Activated CD4-positive, CD25-positive, alpha-beta regulatory T cell treated with anti-CD3 and anti-CD28 coated beads, Interleukin-2, amount 50 U/mL, for 24 hours (primary cell): ENCODE measurements at places on chromosomes 2 and 18.

GRCh38 chr2:117523711-117524238, 290.7 kb upstream of the DDX18 start:
- no peak for ATAC-seq

GRCh38 chr18:63831080-63831788, 56.0 kb downstream of the SERPINB7 start:
- ATAC-seq = peak; percentile 17

DNA sequence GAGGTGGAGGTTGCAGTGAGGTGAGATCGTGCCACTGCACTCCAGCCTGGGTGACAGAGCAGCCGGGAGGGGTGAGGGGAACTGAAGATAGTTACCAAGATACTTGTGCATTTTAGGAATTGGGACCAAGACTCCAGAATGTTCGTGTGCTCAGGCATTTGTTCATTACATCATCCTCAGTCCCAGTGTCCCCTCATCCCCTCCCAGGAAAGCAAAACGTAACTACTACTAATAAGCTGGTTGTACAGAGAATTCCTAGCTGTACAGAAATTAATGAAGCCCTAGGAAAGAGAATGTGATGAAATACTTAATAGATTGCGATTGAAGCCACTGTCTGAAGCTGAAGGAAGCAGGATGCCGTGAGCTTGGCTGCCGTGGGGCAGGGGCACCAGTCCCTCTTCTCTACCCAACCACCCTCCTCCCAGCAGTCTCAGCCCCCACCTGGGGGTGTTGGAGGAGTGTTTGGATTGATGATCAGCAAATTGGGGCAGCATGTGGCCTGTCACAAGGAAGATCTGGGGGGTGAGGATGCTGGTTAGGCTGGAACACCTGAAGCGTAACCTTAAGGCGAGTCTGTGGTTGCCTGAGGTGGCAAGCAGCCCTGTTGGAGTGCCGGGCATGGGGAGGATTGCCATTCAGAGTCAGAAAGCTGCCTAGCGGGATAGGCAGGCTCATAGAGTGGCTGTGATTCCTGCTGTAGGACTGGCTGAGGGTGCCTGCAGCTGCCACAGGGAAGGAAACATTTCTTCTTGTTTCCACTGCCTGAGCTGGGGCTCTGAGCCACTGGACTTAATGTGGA, 140.9 kb downstream of the SH3RF3 start:
- ATAC-seq = no peak

DNA sequence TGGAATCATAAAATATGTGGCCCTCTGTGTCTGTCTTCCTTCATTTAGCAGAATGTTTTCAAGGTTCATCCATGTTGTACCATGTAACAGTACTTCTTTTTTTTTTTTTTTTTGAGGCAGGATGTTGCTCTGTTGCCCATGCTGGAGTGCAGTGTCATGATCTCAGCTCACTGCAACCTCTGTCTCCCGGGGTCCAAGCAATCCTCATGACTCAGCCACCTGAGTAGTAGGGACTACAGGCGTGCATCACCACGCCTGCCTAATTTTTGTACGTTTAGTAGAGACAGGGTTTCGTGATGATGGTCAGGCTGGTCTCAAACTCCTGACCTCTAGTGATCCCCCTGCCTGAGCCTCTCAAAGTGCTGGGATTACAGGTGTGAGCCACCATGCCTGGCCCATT, 31.2 kb downstream of the RAB1A start:
- ATAC-seq = no peak

DNA sequence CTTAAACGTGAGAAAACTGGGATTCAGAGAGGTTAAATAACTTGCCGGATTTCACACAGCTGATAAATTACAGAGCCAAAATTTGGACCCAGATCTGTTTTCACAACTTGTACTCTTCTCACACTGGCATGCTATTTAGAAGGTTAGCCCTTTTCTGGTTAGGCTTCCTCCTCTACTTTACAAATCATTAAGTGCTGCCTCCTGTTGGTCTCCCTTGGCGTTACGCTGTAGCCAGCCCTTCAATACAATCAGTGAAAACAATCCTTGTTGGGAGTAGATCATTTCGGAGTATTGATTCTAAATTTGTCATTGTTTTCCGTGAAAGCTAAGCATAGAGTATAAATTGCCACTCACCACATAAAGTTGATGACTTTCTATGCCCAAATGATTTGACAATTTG, 153.5 kb downstream of the ARHGAP15 start:
- ATAC-seq = no peak

DNA sequence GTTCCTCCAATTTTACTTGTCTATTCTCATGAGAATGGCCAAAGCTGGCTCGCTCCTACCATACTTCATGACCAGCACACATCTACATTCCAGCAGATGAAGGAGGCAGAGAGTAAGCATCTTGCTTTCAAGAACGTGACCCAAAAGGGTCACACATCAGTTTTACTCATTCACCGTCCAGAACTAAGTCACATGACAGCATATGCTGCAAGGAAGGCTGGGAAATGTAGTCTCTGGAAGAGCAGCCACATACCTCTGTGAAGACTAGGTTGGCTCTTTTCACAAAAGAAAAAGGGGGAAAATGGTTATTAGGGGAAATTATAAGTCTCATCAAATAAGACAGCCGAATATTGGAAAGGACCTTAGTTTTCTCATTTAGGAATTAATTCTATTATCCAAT, 835.3 kb downstream of the EPHA4 start:
- ATAC-seq = no peak

- ATAC-seq = no peak
These were observed 38.1 kb upstream of the LBH start for GRCh38 chr2:30193104-30193681.

DNA sequence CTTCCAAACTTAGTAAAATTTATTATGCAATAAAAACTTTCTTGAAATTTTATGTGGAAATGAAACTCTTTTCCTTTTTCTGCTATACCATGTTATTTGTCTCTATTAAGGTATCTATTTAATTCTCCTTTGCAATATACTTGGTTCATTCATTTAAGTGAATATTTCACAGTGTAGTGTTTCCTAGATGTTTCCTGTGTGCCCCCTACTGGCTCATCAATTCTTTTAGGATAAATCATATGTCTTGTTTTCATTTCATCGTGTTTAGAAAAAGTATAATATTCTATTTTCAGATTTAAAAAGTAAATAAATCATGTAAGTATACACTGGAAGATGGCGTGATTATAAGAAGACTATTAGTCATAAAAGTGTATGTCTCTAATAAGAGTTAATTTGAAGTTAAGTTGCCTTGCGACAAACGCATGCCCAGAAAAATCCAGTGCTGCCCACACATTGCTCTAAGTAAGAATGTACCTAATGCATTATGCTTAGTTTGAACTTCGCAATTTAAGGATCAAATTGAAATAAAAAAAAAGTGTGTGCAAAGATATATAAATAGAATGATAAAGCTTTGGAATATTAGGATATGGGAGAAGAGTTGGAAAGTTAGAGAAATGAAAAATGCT, 525.4 kb downstream of the KCNJ3 start:
- no peak for ATAC-seq

GRCh38 chr2:233267516-233268245, 16.2 kb downstream of the ATG16L1 start:
- ATAC-seq = peak; percentile 94

GRCh38 chr2:142617461-142617860, 260.0 kb upstream of the KYNU start:
- ATAC-seq = no peak

GRCh38 chr2:28952836-28953211, 28.3 kb upstream of the TOGARAM2 start:
- no peak for ATAC-seq

DNA sequence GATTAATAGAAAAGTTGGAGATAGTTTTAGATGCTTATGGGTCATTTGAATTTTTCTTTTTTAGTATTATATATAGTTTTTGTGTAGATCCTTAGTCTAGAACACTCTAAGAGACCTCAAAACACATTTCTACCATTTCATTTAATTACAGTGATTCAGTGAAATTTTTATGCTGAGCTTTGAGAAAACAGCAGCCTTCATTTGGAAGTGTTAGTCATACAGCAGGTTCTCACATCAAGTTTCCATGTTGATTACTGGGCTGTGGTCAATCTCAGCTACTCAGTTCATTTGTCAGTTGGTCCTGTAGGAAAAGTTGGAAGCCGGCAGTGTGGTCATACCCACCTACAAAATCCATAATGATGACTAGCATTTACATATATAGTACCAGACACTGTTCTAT, 37.9 kb downstream of the MAP3K19 start:
- ATAC-seq = no peak

GRCh38 chr2:208268156-208268952, 2.3 kb downstream of the PIKFYVE start:
- no peak for ATAC-seq

- peak; percentile 86 for ATAC-seq
These were observed 39.0 kb upstream of the STRN start for GRCh38 chr2:37005118-37005868.

DNA sequence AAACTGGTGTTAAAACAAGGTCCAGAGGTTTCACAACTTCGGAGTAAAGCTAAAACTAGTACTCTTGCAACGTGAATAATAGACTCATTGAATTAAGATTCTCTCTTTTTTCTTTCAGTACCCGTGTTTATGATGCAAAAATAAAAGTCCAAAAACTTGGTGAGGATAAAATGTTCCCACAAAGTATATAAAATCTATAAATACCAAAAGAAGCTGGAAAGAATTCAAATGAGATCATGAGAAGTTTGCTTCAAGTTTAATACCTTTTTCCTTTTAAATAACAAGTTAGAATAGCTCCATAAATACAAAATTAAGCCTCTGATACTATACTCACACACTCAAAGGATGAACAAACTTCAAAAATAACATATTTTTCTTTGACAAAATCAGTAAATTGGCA, 34.0 kb downstream of the METTL4 start:
- no peak for ATAC-seq

GRCh38 chr2:222299906-222300725, 1.3 kb upstream of the PAX3 start:
- no peak for ATAC-seq

GRCh38 chr2:233410196-233410760, 56.0 kb downstream of the DGKD start:
- no peak for ATAC-seq

GRCh38 chr2:98489486-98489885, 44.8 kb downstream of the INPP4A start:
- ATAC-seq = no peak

DNA sequence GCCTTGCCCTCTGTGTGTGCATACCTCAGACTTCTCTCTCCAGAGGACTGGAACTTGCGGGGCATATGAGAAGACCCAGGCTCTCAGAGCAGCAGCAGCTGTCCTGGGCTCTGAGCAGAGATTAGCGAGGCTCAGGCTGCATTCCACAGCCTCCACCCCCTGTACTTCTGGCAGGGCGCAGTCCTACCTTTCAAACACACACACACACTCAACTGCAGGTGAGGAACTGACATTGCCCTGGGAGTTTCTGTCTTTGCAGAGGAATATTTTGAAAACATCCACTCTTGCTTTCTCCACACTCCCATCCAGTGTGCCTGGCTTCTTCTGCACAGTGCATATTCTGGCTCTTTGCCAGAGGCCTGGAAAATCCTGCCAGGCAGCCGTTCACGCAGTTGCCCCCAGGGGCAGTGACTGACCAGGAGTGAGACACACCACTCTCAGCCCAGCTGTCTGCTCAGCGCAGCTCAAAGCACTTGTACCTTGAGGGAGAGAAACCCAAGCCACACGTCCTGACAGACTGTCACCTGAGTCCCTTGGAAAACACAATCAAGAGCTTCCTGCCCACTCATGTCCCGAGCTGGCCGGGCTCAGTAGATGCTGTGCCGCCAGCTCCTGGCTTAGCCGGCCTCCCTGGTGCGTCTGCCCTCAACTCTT, 460.8 kb downstream of the RNF144A start:
- ATAC-seq = no peak

DNA sequence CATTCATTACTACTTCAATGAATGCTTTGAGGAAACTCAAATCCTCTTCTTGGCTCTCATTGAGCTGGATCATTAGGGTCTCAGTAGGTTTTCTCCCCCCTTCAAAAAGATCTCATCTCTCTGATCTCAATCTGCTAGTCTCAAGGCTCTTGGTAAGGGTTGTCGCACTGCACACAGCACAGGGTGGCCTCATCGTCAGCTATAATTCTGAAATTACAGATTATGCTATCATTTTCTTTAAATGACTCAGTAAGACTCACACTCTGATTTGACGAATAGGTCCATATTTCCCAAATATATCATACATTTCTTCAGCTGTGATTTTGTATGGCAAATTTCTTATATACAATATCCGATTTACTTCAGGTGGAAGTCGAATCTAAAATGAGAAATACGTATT, 2.3 kb downstream of the SF3B6 start:
- ATAC-seq = no peak

- ATAC-seq = peak; percentile 43
These were observed 631 bp downstream of the GYPC start for GRCh38 chr2:126656431-126657147.

DNA sequence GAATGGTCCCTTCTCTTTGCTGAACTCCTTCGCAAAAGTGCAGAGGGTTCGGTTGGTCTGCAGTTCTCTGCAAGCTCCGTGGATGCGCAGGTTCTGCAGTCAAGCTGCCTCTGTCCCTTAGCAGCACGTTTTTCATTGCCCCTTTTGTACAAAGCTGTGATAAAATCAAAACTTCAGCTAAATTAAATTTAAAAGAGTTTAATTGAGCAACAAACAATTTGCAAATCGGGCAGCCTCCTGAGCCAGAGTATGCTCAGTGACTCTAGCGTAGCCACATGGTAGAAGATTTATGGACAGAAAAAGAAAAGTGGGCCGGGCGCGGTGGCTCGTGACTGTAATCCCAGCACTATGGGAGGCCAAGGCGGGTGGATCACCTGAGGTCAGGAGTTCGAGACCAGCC, 18.8 kb downstream of the TSN start:
- no peak for ATAC-seq

GRCh38 chr2:202387608-202388342, 11.6 kb downstream of the BMPR2 start:
- ATAC-seq = peak; percentile 17

DNA sequence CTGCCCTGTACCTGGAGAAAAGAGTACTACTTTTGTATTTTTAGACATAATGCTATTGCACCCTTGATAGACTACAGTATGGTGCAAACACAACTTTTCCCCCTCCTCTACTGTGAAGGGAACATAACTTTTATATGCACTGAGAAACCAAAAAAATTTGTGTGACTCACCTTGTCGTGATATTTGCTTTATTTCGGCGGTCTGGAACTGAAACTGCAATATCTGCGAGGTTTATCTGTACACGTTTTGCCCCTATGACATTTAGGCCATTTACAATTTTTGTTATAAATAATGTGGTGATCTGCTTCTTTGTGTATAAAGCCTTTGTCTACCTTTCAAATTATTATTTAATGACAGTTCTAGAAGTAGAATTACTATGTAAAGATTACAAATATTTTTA, 34.4 kb upstream of the AAK1 start:
- ATAC-seq = peak; percentile 36

- peak; percentile 58 for ATAC-seq
These were observed 165.5 kb downstream of the PHLPP1 start for GRCh38 chr18:62880673-62881364.

GRCh38 chr2:177169810-177170514, 42.6 kb upstream of the HNRNPA3 start:
- no peak for ATAC-seq
